Activated CD8-positive, alpha-beta memory T cell treated with anti-CD3 and anti-CD28 coated beads for 24 hours (primary cell): ENCODE measurements at places on chromosomes 1 and 21.
A peak's percentile ranks its signal among the peaks of the same experiment; 100 is the strongest.

DNA sequence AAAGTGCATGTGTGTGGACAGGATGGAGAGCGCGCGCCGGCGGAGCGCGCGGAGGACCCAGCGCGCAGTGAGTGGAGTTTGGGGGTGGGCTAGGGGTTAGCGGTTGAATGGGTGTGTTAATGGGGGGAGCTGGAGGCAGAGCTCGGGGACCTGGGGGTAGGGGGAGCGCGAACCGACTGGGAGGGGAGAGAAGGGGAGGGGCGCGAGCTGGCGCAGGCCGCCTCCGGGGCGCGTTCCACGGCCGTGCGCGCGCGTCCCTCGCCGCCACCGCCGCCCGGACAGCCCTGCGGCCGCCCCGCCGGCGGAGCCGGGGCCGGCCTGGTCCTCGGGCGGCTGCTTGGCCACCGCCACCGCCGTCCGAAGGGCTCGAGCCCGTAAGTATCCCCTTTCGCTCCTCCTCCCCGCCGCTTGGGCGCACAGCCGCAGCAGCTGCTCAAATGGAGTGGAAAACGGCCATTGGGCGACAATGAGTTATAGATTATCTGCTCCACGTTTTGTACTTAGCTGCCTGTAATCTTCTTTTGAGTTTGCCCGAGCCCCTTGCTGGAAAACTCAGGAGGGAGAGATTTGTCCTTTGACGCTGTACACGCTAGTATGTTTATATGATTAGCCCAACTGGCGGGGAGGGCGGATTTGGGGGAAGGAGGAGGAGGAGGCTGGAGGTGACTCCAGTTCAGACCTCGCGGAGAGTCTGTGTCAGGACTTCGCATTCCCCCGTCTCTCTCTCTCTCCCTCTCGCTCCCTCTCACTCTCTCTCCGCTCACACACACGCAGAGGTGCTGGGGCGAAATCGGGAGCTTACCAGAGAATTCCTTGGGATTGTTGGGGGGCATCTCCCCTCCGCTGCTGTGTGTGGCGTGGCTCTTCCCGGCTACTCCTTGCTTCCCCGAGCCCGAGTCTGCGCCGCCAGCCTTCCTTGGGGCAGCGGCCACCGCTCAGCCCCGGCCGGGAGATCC lies at the start of gene ADGRL2:
Gene ADGRL2 (plus strand): TSS at position 240 of the 956 bp plus-strand sequence. CDS start 36,051 bp downstream, outside the sequence.
- DNase-seq, result peak; percentile 53

DNA sequence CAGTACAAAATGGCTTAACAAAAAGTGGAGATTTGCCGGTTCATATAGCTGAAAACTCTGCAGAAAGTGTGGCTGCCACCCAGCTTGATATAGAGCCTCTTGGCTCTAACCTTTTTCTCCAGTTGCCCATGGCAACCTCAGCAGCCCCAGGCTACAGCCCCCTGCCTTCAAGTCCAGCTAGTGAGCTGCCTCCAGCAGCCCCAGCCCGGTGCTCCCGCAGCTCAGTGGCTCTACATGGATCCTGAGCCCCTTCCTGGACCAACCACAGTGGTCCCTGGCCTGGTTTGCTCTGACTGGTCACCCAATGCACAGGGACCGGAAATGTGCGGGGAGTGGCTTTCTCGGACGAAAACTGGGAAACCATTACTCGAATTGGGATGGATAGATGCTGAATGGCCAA lies 13.3 kb upstream of the ATF3 start:
- no peak for DNase-seq

- no peak for DNase-seq
Observed at GRCh38 chr1:49251019-49251784, 474.5 kb upstream of the BEND5 start.

GRCh38 chr1:93219443-93219842 lies 38.9 kb downstream of the CCDC18 start:
- no peak for DNase-seq

DNA sequence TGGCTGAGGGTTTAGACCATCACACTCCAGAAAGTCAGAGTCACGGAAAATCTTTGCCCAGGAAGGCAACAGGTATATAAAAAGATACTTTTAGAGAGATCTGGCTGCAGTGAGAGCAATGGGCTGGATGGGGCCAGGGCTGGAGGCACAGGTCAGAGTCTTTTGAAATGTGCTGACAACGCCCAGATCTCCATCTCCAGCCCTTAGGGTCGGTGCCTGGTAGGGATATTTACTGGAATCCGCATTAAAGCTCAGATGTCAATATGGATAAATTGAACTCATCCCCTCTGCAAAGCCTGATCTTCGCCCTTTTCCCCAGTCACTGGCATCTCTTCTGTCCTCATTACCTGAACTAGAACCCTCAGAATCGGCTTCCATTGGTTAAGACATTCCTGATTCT lies 82.2 kb downstream of the BCAR3 start:
- DNase-seq, result no peak
